B cell (primary cell): ENCODE measurements at places on chromosomes 1 and 21.

DNA sequence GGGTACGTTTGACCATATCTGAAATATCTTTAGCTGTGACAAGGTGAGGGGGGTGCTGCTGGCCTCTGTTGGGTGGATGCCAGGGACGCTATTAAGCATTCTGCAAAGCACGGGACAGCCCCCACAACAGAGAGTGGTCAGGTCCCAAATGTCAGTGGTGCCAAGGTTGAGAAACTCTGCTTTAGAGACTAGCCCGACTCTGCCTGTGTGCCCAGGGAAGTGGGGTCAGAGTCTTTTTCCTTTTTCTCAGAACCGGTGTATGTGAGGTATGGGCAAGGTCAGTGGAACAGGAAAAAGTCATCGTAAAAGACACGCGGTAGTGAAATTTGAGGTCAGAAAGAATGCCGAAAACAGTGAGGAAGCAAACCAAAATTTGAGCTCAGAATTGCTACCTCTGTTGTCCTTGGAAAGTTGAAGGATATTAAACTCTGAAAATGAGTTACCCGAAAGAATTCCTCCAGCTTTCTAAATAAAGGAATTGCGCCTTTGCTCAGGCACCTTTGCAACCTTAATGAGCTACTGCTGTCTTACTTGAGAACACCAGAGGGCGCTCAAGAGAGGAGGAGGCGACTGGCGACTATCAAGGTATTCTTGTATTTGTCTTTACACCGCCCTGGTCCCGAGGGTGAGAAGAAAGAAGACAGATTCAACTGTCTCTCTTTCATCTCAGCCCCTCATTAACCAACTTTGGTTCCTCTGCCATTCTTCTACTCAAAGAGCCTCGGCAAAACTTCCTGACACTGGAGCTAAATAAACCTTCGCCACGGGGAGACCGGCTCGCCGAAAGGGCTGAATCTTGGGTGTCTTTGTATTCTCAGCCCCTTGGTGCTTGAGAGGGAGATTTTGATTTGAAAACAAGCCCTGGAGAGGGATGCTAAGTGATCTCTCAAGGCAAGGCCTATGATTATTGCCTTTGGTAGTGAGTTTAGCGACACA, 85.4 kb upstream of the OLIG2 start:
- peak; percentile 63 for DNase-seq

DNA sequence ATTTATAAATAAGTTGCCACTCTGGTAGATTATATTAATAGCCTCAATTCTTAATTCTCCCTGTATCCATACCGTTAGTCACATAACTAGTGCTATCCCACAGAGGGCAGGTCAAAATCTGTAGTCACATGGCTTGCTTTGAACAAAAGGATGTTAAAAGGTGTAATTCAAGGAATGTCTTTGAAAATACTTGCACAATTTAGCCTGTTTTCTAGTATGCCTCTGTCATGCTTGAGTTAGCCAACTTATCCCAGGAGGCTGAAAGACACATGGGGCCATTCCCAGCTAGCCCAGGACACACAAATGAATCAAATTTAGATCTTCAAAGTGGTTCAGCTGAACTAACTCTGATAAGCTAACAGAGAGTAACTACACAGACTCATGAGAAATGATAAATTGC, 758.5 kb upstream of the NEGR1 start:
- no peak for DNase-seq

GRCh38 chr1:221782477-221782876, 40.6 kb upstream of the DUSP10 start:
- DNase-seq: no peak

DNA sequence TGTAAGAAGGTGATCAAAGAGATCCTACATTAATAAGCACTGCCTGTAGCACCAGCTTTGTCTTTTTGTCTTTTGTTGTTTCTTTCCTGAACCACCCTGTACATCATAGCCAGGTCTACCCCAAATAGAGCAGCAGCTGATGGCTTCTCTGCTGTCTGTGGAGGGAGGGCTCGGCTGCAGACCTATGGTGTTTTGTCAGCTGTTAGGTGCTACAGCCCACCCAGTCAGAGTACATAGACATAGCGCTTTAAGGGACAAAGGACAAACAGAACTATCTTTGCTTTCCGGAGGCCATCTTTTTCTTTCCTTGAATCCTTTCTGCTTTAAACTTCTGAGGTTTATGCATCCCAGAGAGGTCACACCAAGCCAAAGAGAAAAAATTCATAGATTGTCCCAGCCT, 258.1 kb downstream of the ZNF648 start:
- DNase-seq: no peak

- no peak for DNase-seq
Observed at GRCh38 chr21:38839328-38840286, 33.9 kb downstream of the ETS2 start.

GRCh38 chr21:36566644-36567043, 86.7 kb upstream of the CLDN14 start:
- no peak for DNase-seq

DNA sequence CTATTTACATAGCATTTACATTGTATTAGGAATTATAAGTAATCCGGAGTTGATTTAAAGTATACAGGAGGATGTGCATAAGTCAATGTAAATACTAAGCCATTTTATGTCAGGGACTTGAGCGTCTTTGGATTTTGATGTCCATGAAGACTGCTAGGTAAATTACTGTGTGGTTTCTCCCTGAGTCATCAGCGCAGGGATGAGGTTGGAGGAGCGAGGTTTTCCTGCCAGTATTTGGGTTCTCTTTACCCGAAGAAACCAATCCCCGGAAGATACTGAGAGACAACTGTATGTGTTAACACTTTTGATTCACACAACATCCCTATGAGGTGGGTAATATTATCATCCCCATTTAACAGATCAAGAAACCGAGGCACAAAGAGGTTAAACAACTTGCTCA, 29.3 kb downstream of the BATF3 start:
- no peak for DNase-seq

- DNase-seq: no peak
Observed at GRCh38 chr1:172663732-172664131, 4.8 kb downstream of the FASLG start.

DNA sequence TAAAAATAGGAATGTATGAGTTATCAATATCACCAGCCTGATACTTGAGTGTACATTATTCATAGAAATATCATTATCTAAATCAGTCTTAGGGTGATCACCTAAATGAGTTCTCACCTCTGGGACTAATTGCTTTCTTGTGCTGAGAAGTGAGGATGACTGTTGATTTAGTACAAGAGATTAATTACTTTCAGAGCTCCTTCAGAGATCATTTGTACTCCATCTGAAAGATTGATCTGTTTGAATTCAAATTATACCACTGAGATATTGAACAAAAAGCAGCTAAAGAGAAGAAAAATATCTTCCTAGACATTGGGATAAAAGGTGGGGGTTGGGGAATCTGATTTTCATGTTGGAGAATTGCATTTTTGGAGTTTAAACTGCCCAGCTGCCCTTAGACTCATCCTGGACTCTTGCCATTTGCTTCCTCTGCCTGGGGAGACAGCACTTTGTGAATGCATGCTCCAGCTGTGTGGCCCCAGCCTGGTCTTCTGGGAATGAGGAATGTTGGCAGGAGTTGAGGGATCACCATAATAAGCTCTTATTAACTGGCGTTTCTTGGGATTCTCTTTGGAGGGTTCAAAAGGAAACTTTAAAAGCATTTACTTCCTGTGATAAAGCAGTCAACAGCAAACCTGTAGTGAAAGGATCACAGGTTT, 19.7 kb upstream of the PGBD2 start:
- DNase-seq: no peak

DNA sequence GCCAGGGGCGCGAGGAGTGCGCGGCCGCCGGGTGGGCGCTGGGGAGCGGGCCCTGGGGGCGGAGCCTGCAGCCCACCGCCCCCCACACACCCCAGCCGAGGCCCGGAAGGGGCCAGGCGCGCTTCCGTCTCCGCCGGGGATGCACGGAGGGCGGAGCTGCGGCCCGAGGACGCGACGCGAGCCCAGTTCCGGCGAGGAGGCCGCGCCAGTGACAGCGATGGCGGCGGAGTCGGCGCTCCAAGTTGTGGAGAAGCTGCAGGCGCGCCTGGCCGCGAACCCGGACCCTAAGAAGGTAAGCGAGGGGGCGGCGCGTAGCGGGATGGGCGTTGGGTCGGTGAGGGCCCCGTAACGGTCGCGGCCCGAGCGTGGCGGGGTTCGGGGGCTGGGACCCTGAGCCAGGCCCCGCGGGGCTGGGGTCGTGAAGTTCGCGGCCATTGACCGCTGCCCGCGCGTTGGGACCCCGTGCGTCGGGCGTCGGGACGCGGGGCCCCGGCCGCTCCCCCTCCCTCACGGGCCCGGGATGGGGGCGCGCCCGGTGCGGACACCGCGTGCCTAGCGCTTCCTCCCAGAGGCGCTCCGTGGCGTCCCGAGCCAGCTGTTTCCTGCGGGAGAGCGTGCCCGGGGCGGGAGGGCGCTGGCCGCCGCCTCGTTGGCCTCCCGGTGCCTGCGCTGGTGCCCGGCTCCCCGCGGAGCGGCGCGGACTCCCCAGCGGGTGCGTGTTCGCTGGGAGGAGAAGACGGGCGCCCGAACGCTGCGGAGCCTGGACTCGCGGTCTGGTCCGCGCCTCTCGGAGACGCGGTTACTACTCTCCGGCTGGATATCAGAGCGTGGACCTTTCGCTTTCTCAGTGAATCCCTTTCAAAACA, at the start of gene ELOA:
TSS of gene ELOA (plus strand) at position 185 of the 866 bp plus-strand sequence. CDS start at position 218, 33 bp downstream.
- peak; percentile 84 for DNase-seq
